EH (cell line): ENCODE measurements at places on chromosomes 2 and 18.
A peak's percentile ranks its signal among the peaks of the same experiment; 100 is the strongest.

DNA sequence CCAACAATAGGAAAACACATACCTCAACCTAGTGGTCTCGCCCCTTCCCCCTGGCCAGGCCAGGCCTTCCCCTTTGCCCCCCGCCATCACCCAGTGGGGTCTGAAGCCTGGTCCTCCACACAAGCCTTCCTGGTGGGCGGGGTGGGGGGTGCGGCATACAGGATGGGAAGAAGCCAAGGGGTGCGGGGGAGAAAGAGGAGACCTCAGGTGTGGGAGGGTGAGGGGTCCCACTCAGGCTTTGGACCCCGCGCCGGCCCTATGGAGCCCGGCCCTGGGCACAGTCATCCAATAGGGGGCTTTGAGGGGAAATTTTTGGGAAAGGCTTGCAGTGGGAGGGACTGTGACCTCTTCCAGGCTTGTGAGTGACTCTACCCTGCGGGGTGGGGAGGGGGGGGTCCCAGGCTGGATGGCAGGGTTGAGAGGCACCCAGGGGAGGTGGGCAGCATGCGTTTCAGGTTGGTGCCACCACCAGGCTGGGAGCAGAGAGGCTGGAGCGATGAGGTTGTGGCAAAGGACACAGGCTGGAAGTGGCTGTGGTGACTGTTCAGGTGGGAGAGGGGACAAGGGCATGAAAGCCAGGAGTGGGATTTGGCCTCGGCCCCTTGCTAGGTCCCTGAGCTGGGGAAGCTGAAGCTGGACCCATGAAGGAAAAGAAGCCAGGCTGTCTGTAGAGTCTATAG lies 1.3 kb downstream of the SLC66A3 start:
- DNase-seq = no peak

- no peak for DNase-seq
Measured at GRCh38 chr2:117603060-117603459, 211.4 kb upstream of the DDX18 start.

GRCh38 chr2:30664761-30665358 lies 142.4 kb downstream of the CAPN13 start:
- peak; percentile 99 for DNase-seq

DNA sequence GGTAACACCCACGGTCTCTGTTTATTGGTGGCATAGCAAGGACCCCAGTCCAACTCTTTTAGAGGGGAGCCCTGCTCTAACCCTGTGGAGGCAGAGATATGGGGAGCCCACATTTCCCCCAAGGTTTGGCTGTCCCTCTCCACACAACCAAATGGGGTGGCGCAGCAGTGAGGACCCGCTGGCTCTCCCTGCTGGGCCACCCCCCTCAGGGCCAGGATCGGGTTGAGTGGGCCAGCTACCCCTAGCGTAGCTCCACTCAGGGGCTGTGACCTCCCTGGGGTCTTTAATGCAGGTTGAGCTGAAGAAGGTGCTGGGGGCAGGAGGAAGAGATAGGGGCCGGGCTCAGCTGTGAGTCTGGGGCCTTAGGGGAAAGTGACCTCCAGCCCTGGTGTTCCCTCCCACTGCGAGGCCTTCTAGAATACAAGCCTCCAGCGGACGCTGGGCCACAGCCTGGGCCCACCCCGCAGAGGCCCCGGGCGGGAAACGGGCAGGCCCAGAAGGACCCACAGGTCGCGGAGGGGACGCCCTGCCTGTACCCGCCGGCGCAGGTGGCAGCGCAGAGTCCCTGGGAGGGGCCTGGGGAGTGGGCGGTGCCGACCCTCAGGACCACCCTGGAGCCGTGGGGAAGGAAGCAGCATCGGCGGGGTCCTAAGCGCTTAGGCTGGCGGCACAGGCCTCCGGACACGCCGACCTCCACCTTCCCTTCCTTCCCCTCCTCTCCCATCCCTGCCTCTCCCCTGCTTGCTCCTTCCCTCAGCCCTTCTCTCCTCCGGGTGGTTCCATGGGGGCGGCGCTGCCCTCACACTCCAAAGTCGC lies 9.6 kb downstream of the CROCC2 start:
- no peak for DNase-seq

- DNase-seq = no peak
Measured at GRCh38 chr2:102294802-102295489, 16.4 kb upstream of the IL1RL1 start.

- DNase-seq = peak; percentile 94
Measured at GRCh38 chr2:10122500-10123280, at the start of gene RRM2. RRM2 (plus strand) TSS chr2:10122739; CDS start chr2:10122799, 60 bp downstream.

- peak; percentile 21 for DNase-seq
Measured at GRCh38 chr2:162202203-162202602, 41.0 kb downstream of the FAP start.

- peak; percentile 92 for DNase-seq
Measured at GRCh38 chr2:46967990-46968647, 52.5 kb upstream of the MCFD2 start.

- peak; percentile 27 for DNase-seq
Measured at GRCh38 chr2:45404807-45405297, 206.2 kb downstream of the SRBD1 start.

DNA sequence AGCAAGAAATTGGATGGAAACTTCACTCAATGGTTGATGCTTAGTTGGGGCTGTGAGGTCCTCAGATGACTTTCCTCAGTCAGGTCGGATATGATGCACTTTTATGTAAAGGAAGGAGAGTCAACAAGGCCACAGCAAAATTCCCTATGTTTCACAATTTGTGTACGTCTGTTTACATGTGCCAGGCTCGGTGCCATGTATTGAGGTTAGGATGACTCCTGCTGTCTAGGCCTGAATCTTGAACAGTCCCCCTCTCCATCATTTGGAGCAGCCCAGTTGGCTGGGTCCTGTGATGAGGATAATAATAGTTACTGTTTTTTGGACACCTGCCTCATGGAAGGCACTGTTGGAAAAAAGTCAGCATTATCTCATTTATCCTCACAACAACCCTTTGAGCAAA lies 43.1 kb downstream of the VSNL1 start:
- no peak for DNase-seq

DNA sequence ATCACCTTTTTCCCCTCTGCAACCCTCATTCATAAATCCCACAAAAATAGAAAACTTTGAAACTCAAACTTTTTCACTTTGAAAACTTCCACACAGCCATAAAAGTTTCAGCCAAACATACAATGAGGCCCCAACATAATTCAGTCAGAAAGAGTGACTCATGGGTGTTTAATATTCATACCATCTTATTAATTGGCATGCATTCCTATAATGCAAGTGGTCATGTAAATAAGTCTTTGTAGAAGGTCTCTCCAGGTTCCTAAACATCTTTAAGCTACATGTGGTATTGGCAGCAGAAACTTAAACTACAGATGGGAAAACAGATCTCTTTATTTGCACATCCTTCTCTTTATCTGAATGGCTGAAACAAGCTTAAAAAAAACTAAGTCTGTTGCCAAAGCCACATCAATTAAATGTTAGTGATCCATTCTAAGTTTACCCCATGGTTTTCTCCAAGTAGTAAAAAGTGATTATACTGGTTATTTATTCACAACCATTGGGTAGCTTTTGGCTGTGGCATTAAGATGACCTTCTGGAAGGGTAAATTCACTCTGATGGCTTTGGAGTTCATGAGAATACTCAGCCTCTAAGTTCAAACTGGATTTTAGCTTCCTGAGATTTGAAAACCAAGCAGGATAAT lies 70.2 kb upstream of the LYPD1 start:
- DNase-seq = no peak

DNA sequence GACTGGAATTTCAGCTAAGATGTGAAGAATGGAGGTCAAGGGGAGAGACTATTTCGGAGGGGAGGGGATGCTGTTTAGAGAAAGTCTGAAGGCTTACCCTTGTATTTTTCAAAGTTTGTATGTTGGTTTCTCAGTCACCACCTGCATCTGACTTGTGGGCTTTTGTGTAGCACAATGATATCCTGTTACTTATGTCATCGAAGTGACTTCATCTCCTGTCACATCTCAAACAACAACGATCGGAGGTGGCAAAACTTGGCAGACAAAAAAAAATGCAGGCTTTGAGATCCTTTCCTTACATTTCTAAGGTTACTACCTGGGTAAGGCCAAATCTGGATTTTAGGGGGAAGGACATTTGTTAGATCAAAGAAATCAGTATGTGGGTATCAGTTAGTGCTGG lies 11.7 kb upstream of the CXCR4 start:
- DNase-seq = no peak

- no peak for DNase-seq
Measured at GRCh38 chr18:58163004-58163590, 119.1 kb downstream of the NEDD4L start.

GRCh38 chr2:4942441-4942840 lies 749.7 kb upstream of the SOX11 start:
- no peak for DNase-seq

DNA sequence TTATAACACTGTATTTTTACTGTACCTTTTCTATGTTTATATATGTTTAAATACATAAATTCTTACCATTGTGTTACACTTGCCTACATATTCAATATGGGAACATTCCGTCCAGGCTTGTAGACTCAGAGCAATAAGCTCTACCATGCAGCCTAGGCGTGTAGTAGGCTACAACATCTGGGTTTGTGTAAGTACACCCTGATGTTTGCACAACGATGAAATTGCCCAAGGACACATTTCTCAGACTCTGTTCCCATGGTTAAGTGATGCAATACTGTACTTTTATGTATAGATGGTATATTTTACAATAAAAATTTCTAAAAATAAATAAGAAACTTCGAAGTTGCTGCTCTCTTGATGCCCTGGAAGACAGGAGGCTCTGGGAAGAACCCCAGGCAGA lies 38.4 kb downstream of the YPEL5 start:
- DNase-seq = no peak

- DNase-seq = no peak
Measured at GRCh38 chr18:44013871-44014270, 666.8 kb upstream of the SETBP1 start.

DNA sequence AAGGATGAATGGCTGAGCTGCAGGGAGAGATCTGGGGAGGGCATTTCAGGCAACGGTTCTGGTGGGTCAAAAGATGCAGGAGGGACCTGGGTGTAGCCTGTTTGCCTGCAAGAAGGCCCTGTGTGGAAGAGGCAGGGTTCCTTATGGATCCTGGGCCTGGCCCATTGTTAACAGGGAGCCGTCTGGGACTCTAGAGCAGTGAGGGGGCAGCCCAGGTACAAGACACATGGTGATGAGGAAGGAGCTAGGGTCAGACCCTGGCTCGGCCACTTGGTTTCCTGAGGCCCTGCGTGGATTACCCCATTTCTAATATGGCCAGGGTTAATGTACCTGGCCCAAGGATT lies 124.9 kb downstream of the GLI2 start:
- DNase-seq = no peak

DNA sequence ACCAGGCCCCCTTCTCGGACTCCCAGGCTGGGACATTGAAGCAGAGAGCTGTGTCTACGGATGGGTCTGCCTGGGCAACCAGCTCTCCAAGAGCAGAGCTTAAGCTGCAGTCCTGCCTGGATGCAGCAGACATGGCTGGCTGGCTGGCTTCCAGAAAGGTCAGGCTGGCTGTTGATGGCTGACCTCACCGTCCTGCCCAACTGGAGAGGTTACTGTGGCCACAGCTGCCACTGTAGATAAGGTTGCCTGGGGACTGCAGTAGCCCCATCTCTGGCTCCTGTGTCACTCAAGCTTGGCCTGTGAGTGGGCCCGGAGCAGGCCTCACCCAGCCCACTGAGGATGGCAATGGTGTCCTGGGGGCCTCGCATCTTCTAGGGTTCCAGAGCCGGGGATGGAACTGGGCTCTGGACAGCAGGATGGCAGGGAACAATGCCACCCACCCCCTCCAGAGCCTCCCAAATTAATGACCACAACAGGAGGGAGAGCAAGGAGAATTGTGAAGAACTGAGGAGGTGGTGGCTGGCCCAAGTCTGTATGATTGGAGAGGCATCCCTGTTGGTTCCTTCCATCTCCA lies 37.0 kb upstream of the FOSL2 start:
- peak; percentile 50 for DNase-seq

DNA sequence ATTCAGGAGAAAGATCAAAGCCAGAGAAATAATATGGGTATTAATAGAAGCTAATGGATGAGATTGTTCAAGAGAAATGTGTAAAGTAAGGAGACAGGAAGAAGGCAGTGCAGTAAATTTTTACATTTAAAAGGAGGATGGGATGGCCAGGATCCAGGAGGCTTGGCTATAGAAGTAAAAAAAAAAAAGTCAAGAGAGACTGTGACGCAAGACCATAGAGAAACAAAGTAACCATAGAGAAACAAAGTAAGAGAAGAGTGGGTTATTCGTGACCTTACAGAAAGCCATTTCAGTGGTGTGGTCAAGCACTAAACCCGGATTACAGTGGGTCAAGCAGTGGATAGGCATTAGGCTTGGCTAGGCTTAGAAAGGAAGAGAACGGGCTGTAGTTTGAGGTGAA lies 10.5 kb upstream of the FAM171B start:
- peak; percentile 16 for DNase-seq

- no peak for DNase-seq
Measured at GRCh38 chr18:62412231-62412979, 87.3 kb downstream of the TNFRSF11A start.

DNA sequence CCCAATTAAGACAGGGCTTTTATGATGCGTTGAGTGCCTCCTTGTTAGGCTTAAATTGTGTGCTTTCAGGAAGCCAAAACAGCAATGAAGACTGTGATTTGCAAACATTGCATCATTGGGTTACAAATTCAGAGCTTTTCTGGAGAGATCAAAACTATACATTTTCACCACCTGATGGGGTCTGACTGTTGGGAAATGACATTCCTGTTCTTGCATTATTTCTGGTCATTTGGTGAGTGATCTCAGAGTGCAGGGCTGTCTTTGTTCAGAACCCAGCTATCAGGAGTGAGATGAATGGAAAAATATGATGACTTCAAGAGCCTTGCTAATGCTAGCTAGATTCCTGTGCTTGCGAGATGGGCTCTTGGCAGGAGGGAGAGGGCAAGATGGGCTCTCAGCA lies 39.1 kb downstream of the SH3RF3 start:
- peak; percentile 23 for DNase-seq

DNA sequence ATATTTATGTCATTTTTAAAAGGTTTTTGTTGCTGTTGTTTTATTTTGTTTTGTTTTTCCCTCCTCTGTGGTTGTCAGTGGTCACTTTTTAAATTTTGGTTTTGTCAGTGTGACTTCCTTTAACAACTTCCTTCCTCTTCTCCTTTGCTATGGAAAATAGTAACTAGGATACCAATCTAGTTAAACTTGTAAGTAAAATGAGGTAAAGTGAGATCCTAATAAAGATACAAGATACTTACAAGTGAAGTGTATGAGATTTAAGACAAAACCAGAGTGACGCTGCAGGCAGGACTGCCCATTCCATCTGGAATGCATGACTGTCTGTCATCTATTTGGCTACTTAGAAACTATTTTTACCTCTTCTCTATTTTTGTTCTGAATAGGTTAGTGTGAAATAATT lies 30.6 kb upstream of the CREB1 start:
- peak; percentile 76 for DNase-seq
